ENCODE measurements at places on chromosomes 2 and 18.

- no peak for DNase-seq
Observed at GRCh38 chr2:195967336-195967735, 101.3 kb downstream of the DNAH7 start.

DNA sequence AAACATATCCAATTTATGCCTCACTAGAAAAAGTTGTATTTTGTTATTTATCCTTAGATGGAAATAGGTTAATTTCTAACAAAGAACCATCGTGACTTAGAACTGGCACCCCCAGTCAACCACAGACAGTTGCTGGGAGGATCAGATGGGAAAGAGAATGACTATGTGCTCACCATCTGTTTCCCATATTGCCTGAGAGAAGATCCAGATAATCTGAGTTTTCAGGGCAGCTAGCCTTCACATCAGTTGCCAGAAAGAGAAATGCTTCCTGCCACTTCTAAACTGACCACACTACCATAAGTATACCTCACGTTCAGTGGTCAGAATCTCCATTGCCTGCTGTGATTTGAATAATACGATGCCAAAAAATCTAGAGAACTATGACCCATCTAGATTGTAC is 28.4 kb upstream of the NEB start:
- DNase-seq, result no peak

DNA sequence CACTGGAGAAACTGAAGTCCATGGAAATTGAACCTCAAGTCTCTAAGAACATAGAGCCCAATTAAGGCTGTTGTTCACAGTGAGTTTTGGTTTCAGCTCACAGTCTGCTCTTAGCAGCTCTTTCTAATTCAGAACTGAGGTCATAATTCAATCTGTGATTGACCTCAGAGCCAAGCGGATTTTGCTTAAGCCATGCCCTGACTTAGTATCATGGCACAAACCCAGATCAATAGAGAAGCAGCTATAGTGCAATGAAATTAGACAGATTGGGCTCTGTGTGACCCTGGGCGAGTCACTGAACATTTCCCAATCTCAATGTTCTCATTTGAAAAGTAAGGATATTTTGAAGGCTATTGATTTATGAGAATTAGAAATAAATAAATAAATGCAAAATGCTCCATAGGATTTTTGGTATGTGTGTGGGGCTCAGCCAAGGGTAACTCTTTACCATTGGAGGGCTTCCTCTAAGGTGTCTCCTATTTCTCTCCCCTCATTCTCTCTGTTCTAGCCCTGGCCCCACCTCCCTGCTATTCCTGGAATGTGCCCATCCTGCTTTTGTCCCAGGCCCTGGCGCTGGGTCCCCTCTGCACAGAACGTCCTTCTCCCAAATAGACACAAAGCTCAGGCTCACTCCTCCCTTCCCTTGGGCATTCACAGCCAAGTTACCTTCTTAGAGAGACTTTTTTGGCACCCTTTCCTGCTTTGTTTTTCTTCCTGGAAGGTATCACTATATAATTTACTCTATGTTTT is 239.6 kb downstream of the LPIN1 start:
- DNase-seq, result no peak

DNA sequence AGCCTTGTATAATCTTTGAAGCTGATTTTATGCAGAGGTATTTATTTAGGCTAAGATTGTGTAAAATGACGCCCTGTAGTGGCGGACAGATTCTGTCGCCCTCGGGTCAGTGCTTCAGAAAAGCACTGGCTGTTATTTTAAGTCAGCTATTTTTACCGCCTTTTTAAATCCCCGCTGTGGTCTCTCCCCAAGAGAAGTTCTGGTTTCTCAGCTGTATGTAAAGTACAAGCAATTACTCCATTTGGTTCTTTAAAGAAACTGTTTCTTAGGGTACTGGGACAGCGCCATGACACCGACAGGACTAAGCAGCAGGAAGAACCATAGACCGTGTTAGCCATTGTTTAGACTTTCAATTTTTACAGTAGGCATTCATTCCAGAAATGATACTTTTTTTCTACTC is 65.0 kb downstream of the UGGT1 start:
- DNase-seq, result no peak

DNA sequence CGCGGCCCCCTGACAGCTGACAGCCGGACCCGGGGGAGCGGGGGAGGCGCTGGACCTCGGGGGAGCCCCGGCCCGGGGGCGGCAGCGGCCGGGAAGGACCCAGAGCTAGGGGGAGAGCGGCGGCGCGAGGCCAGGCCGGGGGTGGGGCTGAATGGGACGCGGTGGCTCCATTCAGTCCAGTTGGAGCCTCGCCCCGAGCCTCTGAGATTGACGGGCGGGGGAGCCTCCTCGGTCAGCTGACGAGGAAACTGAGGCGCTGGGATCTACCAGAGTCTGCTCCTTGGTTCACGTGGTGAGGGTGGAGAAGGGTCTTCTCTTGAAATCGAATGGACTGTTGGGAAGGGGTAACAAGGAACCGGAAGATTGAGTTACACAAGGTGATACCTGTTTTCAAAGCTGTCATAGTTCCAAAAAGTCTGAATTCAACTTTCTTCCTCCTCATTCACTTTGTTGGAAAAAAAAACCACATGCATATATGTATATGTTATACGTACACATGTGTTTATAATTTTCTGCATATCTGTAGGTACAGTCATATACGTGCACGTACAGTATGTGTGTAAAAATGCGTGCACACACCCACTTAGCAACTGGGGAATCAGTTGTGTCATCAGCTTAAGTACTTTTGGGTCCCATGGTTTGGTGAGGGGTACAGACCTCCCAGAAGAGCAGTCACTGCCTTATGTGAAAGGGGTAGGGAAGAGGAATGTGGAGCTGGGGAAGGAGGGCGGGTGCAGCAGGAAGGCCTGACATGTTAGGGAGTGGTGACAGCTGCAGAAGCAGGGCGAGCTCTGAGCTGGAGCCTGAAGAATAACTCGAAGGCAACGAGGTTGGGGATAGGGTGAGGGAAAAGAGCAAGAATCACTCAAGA is 628 bp downstream of the PPP1R7 start:
- no peak for DNase-seq

GRCh38 chr18:61892683-61893308 is at the start of gene RNF152:
RNF152 (minus strand) TSS chr18:61893007; CDS start chr18:61816463, 76,544 bp downstream.
- DNase-seq, result peak; percentile 31

GRCh38 chr18:42447688-42448087 is 492.7 kb downstream of the PIK3C3 start:
- DNase-seq, result no peak

DNA sequence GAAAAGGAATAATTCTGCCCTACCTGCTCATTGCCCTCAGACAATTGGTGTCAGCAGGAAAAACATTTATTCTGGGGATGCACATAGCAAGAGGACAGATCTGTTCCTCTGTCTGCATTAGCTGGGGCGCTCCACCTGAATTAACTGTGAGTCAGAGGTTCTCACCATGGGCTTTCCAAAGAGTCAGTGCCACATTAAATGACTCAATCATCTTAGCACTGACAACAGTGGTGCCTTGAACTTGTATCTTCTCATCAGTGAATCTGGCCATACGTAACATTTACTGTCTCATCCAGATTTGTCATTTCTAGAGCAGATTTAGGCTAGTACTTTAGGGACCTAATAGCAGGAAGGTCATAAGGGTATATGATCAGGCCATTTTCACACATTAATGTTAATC is 358.1 kb upstream of the CRIM1 start:
- DNase-seq, result no peak

- no peak for DNase-seq
Observed at GRCh38 chr2:52968043-52968442, 799.6 kb upstream of the CHAC2 start.

- no peak for DNase-seq
Observed at GRCh38 chr2:153268941-153269461, 209.6 kb downstream of the RPRM start.

DNA sequence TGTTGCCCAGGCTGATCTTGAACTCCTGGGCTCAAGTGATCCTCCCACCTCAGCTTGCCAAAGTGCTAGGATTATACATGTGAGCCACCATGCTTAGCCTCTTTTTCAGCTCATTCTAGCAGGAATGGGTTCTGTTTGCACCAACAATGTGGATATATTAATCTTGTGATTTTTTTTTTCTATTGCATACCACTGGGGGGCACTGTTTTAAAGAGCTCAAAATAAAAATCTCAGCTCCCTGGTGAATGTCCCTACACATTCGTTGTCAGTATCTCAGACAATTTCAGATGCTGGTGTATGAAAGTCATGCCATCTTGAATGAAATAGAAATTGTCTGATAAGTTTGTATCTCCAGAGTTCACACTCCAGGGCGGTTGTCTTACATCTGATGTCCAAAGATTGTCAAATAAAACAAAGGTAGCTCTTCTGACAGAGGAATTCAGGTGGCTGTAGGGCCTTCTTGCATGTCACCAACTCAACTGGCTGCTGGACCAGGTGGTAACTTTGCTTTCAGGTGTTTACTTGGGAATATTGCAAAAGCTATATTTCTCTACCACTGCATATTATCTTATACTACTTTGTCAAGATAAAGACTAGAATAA is 3.1 kb upstream of the MATN3 start:
- peak; percentile 48 for DNase-seq

DNA sequence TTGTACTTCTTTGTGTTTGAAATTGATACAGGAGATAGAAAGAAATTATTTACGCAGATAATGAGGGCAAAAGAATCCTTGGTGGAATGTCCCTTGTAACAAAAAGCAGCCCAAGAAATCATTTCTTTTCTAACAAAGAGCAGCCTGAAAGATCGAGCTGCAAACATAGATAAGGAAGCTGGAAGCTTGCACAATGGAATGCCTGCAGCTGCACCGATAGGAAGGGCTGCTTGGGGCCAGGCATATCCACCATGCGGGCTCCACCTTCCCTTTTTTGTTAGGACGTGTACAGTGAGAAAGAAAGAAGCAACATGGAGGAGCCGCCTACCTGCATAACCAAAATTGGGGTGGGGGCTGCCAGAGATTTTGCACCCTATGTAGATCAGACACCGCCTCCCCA is 568.7 kb downstream of the METTL4 start:
- no peak for DNase-seq

DNA sequence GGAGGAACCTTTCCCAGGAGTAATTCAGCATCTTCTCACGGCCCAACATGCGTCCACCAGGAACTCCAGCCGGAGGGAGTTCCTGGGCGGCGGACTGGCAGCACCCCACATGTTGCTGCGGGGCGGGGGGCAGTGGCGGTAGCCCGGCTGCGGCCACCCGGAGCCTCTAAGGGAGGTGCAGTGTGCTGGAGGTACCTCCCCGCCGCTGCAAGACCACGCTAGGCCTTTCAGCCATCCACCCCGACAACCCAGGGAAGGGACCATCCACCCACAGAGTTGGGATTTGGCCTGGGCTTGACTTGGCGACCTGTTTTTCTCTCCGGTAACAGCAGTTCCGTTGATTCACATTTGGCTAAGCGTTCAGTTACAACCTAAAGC is 625 bp downstream of the LYPD6 start:
- no peak for DNase-seq

GRCh38 chr2:29262681-29263260 is 147.6 kb downstream of the CLIP4 start:
- DNase-seq, result no peak

DNA sequence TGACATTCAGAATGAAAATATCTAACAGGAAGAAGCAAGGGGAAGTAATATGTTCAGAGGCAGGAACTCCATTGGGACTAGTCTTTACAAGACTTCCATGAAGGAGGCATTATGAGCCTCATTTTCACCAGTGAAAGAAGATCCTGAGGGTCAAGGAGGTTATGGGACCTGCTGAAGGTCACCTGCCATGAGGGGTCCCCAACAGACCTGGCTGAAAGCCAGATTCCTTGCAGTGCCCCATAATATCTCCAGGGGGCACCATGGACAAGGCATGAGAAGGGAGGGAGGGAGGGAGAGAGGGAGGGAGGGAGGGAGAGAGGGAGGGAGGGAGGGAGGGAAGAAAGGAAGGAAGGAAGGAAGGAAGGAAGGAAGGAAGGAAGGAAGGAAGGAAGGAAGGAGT is 27.9 kb downstream of the XDH start:
- DNase-seq, result no peak

DNA sequence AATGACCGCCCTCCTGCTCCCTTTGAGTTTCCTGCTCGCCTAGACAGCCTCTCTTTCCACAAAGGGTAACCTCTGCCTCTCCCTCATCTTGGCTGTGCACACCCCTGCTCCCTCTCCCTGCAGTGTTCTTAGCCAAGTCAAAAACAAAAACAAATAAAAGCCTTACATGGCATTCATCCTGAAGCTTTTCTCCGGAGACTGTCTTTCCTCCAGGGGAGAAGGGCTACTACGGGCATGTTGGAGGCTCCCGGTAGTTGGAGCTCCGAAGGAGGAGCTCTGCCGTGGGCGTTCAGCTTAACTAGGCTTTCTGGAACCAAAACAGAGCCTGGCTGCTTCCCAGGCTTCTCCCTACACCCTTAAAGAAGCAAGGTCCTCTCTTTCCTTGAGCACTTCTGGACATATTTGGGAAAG is 104.2 kb downstream of the TPGS2 start:
- DNase-seq, result no peak

DNA sequence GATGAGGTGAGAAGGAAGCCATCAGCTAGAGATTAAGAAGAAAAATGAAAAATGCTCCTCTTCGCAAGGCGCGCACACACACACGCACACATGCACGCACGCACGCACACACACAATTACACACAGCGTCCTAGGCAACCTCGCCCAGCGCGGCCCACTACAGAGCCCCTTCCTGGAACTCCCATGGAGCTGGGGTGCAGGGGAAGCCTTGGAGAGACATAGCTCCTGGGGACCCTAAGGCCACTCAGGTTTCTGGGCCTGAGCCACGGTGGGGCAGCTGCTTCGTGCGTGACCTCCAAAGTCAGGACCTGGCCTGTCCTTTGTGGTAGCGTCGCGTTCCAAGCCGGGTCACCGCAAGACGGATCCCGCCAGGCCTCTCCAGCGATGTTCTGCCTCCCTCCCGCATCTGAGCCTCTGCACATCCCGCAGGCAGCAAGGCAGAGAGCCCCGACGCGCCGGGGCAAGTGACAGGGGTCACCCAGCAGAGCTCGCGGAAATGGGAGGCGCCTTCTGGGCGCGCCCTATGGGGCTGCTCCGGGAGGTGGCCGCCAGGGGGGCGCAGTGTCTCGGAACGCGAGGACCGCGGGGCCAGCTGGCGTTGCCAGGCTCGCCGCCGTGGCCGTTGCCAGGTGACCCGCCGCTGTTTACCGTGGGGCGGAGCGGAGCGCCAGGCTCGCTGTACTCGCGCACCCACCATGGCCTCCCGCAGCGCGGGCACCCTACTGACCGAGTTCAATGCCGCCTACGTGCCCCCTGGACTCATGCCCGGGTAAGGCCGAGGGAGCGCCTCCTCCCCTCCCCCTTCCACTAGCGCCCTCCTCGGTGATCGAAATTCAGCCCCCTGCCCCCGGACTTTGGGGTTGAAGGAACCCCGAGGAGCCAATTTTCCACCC is 79.0 kb downstream of the CIB4 start:
- DNase-seq, result no peak

GRCh38 chr2:45855374-45855773 is 203.9 kb downstream of the PRKCE start:
- no peak for DNase-seq

GRCh38 chr2:85077859-85078419 is 55.3 kb upstream of the TCF7L1 start:
- no peak for DNase-seq

- no peak for DNase-seq
Observed at GRCh38 chr2:45696708-45697107, 45.2 kb downstream of the PRKCE start.

GRCh38 chr2:239064891-239065290 is 217.0 kb downstream of the TWIST2 start:
- no peak for DNase-seq

Measured in CD4-positive, alpha-beta T cell treated with Interferon alpha-2 for 1 hour (primary cell).